Activated T-helper 2 cell treated with anti-CD3 and anti-CD28 coated beads, Interferon-gamma antibody, Interleukin-2, Interleukin-4, amounts not matched to agents 10 μg/mL and 5 μg/mL and 100 μg/mL, durations not matched to agents 14 hours and 24 hours and 36 hours (primary cell): ENCODE measurements at places on chromosomes 5 and 9. TPM values are rescaled to one million over a fixed set of nuclear protein-coding genes. Genes with fewer than 3 reads are reported as not detected.

Gene EQTN
- total RNA-seq: not detected in 2 replicates

Gene OR1J2
- not detected in 2 replicates for total RNA-seq

DNA sequence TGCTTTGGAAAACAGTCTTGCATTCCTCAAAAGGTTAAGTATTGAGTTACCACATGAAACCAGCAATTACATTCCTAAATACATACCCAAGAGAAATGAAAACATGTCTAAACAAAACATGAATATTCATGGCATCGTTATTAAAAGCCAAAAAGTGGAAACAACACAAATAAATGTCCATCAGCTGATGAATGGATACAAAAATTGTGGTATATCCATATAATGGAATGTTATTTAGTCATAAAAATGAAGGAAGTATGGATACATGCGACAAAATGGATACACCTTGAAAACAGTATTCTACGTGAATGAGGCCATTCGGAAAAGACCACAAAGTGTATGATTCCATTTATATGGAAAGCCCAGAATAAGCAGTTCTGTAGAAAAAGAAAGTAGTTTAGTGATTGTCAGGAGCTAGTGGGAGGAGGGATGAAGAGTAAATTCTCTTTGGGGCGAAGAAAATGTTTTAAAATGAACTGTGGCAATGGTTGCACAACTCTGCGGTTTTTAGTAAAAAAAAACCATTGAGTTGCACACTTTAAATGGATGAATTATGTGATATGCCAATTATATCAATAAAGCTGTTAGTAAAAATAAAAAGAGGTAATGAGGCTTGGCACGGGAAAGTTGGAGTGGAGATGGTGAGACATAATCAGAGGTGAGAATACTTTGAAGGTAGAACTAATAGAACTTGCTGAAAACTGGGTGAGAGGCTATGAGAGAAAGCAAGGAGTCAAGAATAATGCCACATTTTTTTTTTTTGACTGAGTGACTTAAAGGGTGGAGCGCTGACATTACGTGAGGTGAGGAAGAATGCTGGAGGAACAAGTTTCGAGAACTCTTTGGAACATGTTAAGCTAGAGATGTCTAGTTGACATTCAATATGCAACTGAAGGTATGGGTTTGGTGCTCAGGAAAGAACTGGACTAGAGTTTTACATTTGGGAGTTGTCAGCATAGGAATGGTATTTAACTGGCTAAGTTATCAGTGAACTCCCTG, 194.9 kb upstream of the ZNF608 start:
- H3K4me1 ChIP-seq: no peaks in the 10 kb centered on the region
- no peaks in the 10 kb centered on the region for H3K27me3 ChIP-seq
- H3K4me3 ChIP-seq: no peak overlapping the region
- no peak overlapping the region for H3K27ac ChIP-seq
- no peak for DNase-seq

Gene ALDH1A1
- not detected in 2 replicates for total RNA-seq

GRCh38 chr9:36823466-36823865, 210.6 kb downstream of the PAX5 start:
- H3K27me3 ChIP-seq: peaks cover 12% of the 10 kb centered on the region
- H3K4me1 ChIP-seq: peaks cover 2% of the 10 kb centered on the region
- H3K4me3 ChIP-seq: no peak overlapping the region

DNA sequence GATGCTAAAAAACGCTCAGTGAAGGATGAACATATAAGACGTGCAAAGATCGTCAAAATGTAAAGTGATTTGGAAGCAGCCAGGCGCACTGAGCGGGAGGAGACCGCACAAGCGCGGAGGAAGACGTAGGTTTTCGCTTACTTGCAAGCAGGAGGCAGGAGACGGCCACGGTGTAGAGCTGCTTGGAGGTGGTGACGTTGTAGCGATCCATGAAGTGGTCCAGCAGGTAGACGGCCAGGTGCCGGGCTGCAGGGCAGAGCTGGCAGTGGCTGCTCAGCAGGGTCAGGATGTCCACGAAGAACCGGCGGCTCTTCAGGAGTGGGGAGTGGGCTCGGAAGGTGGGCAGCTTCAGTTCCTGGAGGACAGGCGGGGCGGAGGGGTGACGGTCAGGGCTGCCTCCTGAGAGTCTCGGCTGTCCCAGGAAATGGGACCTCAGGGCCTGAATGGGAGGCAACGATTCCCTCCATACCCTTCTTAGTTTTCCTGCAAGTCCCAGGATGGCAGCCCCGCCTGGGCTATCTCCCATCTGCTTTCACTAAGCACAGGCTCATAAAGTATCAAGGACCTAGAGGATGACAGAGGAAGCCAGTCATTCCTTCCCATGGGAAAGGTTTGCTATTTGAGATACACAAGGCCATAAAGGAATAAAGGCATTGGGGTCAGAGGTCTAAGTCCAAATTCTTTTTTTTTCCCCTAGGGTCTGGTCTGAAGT, 31.8 kb downstream of the CCNJL start:
- no peaks in the 10 kb centered on the region for H3K4me1 ChIP-seq
- no peak overlapping the region for H3K4me3 ChIP-seq
- no peak overlapping the region for H3K27ac ChIP-seq
- DNase-seq: no peak
- H3K27me3 ChIP-seq: no peaks in the 10 kb centered on the region

Gene WNT8A
- total RNA-seq: not detected in 2 replicates

DNA sequence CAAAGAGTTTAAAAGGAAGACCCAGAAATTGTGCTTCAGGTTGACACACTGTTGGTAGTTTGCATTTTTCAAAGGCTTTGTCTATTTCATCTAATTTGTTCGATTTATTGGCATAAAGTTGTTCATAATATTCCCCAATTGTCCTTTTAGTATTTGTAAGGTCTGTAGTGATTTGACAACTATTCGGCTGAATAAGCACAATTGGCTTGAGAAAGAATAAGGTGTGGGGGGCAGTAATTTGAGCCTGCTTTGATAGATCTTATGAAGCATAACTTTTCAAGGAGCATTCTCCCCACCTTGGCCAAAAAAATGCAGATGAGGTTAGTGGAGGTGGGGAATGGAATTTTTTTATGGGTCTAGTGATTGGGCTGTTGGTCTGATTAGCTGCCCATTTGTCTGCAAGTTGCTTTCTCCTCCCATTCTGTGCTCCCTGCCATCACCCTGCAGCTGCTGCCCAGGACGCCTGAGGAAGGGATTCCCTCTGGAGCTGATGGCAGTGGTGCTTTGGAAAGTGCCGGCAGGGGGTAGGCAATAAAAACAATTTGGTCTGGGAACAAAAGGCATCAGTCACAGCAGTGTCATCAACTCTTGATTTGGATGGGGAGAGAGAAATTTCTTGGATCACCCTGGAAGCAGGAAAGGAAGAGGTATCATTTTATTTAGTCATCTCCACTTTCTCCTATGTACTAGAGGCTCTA, 26.6 kb downstream of the WNT8A start:
- no peaks in the 10 kb centered on the region for H3K36me3 ChIP-seq
- H3K4me1 ChIP-seq: peaks cover 4% of the 10 kb centered on the region
- no peak for DNase-seq
- H3K27me3 ChIP-seq: peaks cover 17% of the 10 kb centered on the region
- H3K27ac ChIP-seq: no peak overlapping the region
- no peak overlapping the region for H3K4me3 ChIP-seq

Gene IL9
- 94.0 and 104 TPM in 2 replicates for total RNA-seq

- H3K27me3 ChIP-seq: peaks cover 11% of the 10 kb centered on the region
- H3K4me1 ChIP-seq: peaks cover 4% of the 10 kb centered on the region
- no peak for DNase-seq
Observed at GRCh38 chr9:109730228-109730627, 49.8 kb upstream of the PALM2AKAP2 start.

- no peak overlapping the region for H3K4me3 ChIP-seq
- H3K4me1 ChIP-seq: no peaks in the 10 kb centered on the region
- no peaks in the 10 kb centered on the region for H3K36me3 ChIP-seq
- DNase-seq: no peak
- peaks cover 2% of the 10 kb centered on the region for H3K27me3 ChIP-seq
Observed at GRCh38 chr5:180201051-180201987, 7.7 kb downstream of the RASGEF1C start.

GRCh38 chr9:131333771-131334628, 44.5 kb downstream of the PLPP7 start:
- no peaks in the 10 kb centered on the region for H3K27me3 ChIP-seq
- no peak for DNase-seq
- H3K4me1 ChIP-seq: no peaks in the 10 kb centered on the region
- H3K4me3 ChIP-seq: no peak overlapping the region
- no peaks in the 10 kb centered on the region for H3K36me3 ChIP-seq

- peaks cover 6% of the 10 kb centered on the region for H3K36me3 ChIP-seq
- DNase-seq: no peak
- no peak overlapping the region for H3K27ac ChIP-seq
- H3K4me1 ChIP-seq: peaks cover 7% of the 10 kb centered on the region
- no peaks in the 10 kb centered on the region for H3K27me3 ChIP-seq
- no peak overlapping the region for H3K4me3 ChIP-seq
Observed at GRCh38 chr5:149776361-149777305, 46.5 kb downstream of the PPARGC1B start.

- no peaks in the 10 kb centered on the region for H3K36me3 ChIP-seq
- DNase-seq: no peak
- peaks cover 13% of the 10 kb centered on the region for H3K4me1 ChIP-seq
- H3K27ac ChIP-seq: no peak overlapping the region
Observed at GRCh38 chr9:113475031-113475430, 11.5 kb downstream of the RGS3 start.

Gene TXNDC8
- not detected in 2 replicates for total RNA-seq

DNA sequence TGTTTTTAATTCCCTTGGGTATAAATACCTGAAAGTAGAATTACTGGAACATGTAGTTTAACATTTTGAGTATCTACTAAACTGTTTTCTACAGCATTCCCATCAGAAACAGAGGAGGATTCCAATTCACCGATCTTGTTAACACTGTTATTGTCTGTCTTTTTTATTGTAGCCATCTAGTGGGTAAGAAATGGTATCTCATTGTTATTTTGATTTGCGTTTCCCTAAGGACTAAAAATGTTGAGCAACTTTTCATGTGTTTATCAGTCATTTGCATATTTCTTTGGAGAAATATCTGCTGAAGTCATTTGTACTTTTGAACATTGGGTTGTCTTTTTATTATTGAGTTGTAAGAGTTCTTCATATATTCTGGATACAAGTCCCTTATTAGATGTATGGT, 135.2 kb upstream of the NFIL3 start:
- H3K4me3 ChIP-seq: no peak overlapping the region
- no peak overlapping the region for H3K27ac ChIP-seq
- H3K36me3 ChIP-seq: no peaks in the 10 kb centered on the region
- no peak for DNase-seq
- H3K27me3 ChIP-seq: peaks cover 38% of the 10 kb centered on the region
- H3K4me1 ChIP-seq: no peaks in the 10 kb centered on the region

DNA sequence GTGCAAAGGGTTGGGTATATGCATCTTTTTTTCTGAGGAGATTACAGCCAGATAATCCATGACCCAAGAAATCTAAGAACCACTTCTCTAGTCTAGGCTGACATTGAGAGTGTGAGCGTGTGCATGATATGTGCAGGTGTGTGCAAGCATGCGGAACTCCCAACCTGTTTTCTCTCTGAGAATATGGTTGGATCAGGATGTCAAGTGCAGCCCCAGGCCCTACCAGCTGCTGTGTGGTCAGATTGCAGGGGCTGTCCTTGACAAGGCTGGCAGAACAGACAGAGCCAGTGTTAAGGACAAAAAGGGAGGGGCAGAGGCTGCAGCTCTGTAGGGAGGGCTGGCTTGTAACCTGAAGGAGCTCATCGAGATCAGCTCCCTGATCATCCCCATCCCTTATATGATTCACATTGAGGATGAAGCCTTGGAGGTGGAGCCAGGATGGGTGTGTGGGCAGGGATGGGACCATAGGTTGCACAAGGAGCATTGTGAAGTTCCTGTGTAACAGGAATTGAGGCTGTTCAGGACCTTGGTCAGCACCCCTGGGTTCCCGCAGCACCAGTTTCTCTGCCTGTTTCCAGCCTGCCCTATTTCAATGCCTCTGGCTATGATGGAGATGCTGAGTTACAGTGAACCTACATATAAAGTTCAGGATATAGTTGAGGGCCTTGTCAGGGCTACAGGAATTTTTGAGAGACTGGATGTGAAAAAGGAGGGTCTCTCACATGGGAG, 52.6 kb upstream of the ARAP3 start:
- H3K27ac ChIP-seq: no peak overlapping the region
- H3K4me1 ChIP-seq: no peaks in the 10 kb centered on the region
- H3K36me3 ChIP-seq: no peaks in the 10 kb centered on the region
- DNase-seq: peak; percentile 15
- H3K4me3 ChIP-seq: no peak overlapping the region

- H3K4me1 ChIP-seq: no peaks in the 10 kb centered on the region
- no peak overlapping the region for H3K4me3 ChIP-seq
- no peak overlapping the region for H3K27ac ChIP-seq
- DNase-seq: no peak
Observed at GRCh38 chr9:14661421-14662059, 31.7 kb downstream of the ZDHHC21 start.
